AG10803 (cell line): ENCODE measurements at places on chromosomes 2 and 18.

DNA sequence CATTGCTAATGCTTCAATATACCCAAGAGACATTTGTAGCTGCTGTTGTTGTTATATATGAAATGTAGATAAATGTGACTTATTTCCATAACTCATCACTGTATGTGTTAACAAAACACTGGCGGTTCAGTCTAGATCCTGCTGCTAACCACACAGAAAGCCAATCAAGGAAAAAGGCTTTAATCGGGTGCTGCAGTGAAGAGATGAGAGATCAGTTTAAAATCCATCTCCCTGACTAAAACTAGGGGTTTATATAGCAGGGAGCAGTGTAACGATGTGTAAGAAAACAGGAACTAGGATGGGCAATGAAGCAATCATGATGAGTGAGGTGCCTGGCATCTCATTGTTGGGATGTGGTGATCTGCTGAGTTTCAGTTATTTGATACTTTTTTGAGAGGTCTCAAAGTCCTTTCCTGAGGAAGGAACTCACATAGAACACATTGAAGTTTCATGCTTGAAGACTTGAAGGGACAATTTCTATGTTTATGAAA lies 677.7 kb upstream of the CDH7 start:
- DNase-seq: no peak

DNA sequence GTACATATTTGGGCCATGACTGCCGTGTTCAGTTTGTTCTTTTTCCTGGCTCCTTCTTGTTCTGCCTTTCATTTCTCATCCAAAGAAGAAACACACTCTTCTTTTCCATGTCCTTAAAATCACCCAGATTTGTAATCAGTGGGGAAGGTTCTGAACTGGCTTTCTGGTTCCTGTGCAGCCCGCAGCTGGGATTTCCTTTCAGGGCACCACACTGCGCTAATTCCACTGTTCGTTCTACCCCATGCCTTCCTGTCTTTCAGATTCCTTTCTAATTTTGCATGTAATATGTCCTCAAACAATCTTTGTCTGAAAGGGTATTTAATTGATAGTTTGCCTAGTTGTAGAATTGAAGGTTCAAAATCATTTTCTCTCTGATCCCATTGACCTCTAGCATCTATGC lies 94.1 kb downstream of the HS1BP3 start:
- no peak for DNase-seq

- no peak for DNase-seq
Observed at GRCh38 chr2:85959826-85960225, 71.0 kb upstream of the ST3GAL5 start.

GRCh38 chr2:46150445-46150955 lies 146.7 kb upstream of the EPAS1 start:
- no peak for DNase-seq

- DNase-seq: no peak
Observed at GRCh38 chr2:128520791-128521190, 202.1 kb upstream of the HS6ST1 start.

DNA sequence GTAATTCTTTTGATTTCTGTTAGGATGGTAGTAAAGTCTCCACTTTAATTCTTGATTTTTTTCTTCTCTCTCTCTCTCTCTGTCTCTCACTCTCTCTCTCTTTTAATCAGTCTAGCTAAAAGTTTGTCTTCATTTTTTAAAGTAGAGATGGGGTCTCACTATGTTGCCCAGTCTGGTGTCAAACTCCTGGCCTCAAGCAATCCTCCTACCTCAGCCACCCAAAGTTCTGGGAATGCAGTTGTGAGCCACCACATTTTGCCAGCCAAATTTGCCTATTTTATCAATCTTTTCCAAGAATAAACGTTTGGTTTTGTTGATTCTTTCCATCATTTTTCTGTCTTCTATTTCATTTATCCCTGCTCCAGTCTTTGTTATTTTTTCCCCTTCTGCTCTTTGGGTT lies 23.9 kb upstream of the ACOXL start:
- DNase-seq: no peak

DNA sequence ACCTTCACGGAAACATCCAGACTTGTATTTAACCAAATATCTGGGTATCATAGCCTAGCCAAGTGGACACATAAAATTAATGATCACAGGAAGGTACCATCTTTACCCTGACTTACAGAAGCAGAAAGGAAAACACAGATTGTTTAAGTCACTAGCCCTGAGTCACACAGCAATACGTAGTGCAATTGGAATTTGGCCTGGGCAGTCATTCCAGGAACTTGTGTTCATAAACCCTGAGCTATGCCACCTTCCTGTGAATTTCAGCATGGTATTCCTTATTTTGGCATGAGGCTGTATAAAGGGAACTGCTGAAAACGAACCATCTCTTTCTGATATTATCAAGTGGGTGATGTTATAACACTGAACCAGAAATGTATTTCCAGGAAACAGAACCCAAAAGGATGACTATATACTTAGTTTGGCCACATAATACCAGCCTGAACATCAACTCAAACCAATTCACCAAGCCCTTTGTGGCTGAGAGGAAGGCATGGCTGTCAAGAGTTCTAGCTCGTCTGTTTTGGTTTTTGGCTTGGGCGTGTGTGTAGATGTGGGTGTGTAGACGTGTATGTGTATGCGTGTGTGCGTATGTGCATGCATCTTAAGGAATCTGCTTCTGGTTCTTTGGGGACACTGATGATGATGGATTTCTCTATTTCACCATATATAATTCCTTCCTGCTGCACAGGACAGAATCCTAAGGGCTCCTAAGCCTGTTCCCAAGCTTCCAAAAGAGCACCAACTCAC lies 533.4 kb upstream of the ID2 start:
- peak; percentile 91 for DNase-seq

DNA sequence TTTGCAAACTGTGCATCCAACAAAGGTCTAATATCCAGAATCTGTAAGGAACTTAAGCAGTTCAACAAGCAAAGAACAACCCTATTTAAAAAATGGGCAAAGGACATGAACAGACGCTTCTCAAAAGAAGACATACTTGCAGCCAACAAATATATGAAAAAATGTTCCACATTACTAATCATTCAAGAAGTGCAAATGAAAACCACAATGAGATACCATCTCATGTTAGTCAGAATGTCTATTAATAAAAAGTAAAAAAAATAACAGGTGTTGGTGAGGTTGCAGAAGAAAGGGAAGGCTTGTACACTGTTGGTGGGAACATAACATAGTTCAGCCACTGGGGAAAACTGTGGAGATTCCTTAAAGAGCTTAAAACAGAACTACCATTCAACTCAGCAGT lies 126.2 kb downstream of the NAT8 start:
- no peak for DNase-seq

GRCh38 chr2:4291430-4291829 lies 588.1 kb downstream of the DCDC2C start:
- DNase-seq: no peak

DNA sequence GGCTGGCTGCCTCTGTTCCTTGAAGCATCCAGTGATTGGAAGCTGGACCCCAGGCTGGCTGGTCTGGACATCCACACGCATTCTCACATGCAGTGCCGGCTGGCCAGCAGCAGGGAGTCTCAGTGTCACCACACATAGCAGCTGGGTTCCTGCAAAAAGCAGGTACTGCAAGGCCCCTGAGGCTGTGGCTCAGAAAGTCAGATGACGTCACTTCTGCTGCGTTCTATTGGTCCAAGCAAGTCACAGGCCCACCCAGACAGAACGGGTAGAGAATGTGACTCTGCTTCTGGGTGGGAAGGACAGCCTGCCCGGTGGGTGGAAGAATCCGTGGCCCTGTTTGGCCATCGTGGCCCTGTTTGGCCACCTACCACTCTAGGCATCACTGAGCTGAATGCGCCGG lies 51.3 kb upstream of the SPP2 start:
- no peak for DNase-seq

- DNase-seq: no peak
Observed at GRCh38 chr2:9462313-9462712, 12.0 kb upstream of the IAH1 start.

DNA sequence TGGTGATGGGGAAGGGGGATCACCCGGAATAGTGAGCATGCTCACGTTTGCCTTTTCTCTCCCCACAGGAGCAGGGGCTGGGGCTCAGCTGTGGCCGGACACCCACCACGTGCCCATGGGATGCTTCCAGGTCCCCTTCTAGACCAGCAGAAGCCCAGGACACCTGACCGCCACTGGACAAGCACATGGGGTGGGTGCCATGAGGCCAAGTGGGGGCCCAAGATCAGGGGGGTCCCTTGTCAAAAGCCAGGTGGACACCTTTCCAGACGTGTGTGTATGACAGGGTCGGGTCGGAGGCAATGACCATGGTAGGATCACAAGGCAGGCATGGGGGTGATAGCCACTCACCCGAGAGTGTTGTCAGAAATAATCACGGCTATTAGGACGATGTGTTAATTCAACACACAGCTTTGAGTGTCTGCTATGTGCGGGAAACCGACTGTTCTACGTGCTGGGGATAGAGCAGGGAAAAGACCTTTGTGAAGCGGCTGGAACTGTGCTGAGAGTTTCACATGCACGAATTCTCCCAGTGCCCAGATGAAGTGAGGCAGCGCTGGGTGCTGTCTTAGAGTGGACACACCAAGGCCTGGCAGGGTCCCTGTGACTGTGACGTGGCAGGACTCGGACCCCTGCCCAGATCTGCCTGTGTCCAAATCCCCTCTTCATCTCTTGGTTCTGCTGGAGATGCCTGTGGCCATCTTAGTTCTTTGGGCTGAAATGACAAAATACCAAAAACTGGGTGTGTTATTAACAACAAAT lies 244.7 kb downstream of the NDUFA10 start:
- DNase-seq: no peak

- peak; percentile 74 for DNase-seq
Observed at GRCh38 chr2:40244675-40245074, 207.2 kb downstream of the SLC8A1 start.

DNA sequence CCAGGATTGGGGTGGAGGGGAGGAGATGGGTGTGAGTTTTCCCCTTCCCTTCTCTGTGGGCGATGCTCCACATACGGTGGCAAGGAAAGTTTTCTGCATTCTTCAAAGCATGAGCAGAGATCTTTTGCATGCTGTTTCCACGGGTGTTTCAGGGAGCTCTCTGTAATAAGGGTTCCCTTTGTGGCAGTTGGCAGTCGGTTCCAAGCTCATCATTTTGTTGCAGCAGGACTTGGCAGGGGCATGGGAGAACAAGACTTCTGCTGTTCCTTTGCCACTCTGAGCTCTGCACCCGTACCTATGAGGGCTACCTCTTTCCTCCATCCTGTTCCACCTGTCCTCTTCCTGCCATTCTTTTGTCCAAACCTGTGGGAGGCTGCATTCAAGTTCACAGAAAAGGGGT lies 71.3 kb upstream of the SPRED2 start:
- no peak for DNase-seq
